Cortex of kidney (tissue), 1 donor: ENCODE measurements at places on chromosomes 12 and 14.

DNA sequence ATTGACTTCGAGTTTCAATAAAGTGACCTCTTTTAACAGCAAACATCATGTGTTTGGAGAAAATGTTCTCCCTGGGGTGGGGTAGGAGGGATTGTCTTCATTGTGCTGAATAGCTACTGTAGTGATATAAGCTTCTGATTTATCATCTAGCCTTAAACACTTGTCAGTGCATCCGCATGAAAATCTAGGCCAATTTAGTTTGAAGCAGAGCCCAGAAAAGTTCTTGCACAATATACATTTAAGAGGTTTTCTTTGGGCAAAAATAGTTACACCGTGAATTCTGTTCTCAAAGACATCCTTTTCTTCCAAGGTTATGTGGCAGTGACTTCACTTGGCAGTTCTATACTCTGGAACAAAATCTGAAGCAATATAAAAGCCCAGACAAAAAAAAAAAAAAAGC lies 136.0 kb upstream of the IFNG-AS1 start:
- no peak for DNase-seq

DNA sequence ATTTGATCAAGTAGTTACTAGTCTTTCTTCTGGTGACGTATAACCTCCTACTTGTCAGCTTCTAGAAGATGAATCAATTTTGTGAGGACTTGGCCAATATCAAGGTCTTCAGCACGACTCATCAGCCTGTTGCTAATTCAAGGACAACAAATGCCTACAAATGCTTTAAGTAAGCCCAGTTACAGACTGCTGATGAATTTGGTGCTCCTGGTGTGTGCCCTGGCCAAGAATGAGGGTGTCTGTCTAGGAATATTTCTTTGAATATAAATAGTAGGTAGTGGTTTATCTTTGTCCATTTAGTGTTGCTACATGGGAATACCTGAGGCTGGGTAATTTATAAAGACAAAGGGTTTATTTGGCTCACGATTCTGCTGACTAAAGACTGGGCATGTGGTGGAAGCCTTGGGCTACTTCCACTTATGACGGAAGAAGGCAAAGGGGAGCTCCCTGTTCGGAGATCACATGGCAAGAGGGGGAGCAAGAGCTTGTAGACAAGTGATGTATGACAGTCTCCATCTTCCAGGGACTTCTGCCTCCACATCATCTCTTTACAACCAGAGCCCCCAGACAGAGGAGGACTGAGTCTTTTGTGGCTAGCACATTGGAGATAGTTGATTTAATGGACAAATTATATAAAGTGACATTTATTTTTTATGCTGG lies 180.2 kb downstream of the CRADD start:
- no peak for DNase-seq

DNA sequence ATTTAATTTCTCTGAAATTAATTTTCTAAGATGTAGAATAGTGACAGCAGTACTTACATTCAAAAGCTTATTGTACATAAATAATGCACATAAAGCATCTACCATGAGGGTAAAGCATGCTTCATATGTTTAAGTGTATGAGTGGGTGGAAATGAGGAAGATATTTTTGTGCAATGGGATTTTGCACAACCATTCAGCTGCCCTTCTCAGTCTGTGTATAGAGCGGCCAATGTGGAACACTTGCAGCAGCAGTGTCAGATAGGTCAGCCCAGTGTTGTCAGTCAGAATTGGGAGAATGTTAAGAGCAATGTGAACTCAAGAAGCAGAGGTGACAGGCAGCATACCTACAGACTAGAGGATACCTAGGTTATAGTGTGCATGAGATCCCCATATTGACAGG lies 72.5 kb upstream of the ATP2B1 start:
- no peak for DNase-seq

- DNase-seq, result no peak
These were observed 1569.0 kb upstream of the FLRT2 start for GRCh38 chr14:83960832-83961512.

DNA sequence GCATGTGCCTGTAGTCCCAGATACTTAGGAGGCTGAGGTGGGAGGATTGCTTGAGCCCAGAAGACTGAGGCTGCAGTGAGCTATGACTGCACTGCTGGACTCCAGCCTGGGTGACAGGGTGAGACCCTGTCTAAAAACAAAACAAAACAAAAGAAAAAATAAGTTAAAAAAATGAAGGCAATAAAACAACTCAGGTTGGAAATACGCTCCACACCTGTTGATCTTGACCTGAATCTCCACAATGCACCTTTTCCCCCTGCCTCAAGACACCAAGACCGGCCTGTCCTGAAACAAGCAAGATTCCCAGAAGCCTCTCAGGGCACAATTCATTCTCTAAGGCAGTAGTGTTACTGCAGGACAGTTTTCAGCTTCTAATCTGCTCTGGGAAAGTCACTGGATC lies 20.8 kb upstream of the CEBPE start:
- no peak for DNase-seq

DNA sequence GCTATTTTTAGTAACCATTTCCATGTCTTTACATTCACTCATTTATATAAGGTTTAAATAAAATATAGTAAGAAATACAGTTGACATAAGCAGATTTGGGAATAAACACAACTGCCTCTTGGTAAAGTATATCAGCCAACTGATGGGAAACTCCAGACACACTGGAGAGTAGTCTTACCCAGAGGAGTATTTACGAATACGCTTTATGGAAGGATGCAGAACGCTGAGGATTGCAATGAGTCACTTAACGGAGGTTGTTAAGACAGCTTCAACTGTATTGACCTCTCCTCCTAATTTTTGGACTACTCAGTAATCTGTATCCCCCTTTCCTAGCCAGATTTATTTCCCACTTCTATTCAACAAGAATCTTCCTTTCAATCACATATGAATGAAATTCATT lies 6.0 kb downstream of the C2CD5 start:
- DNase-seq, result no peak

- no peak for DNase-seq
These were observed 154.3 kb downstream of the VRK1 start for GRCh38 chr14:96951511-96951910.

DNA sequence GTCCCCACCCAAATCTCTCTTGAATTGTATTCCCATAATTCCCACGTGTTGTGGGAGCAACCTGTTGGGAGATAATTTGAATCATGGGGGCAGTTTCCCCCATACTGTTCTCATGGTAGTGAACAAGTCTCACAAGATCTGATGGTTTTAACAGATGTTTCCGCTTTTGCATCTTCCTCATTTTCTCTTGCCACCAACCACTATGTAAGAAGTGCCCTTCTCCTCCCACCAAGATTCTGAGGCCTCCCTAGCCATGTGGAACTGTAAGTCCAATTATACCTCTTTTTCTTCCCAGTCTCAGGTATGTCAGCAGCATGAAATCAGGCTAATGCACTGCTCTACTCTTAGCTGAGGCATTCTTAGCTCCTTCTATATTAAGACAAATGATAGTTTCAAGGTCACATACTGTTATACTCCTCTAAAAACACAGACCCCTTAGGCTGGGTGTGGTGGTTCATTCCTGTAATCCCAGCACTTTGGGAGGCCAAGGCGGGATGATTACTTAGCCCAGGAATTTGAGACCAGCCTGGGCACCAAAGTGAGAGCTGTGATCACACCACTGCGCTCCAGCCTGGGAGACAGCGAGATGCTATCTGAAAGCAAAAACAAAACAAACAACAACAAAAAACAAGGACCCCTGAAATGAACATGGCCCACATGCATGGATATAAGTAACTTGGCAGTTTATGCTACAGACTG lies 3.6 kb downstream of the SCAF11 start:
- no peak for DNase-seq

- DNase-seq, result no peak
These were observed 642 bp upstream of the PHC1 start for GRCh38 chr12:8913702-8914032.

- no peak for DNase-seq
These were observed 679.5 kb downstream of the C12orf50 start for GRCh38 chr12:87349681-87350080.

- no peak for DNase-seq
These were observed 563 bp downstream of the DCP1B start for GRCh38 chr12:2003676-2004112.

DNA sequence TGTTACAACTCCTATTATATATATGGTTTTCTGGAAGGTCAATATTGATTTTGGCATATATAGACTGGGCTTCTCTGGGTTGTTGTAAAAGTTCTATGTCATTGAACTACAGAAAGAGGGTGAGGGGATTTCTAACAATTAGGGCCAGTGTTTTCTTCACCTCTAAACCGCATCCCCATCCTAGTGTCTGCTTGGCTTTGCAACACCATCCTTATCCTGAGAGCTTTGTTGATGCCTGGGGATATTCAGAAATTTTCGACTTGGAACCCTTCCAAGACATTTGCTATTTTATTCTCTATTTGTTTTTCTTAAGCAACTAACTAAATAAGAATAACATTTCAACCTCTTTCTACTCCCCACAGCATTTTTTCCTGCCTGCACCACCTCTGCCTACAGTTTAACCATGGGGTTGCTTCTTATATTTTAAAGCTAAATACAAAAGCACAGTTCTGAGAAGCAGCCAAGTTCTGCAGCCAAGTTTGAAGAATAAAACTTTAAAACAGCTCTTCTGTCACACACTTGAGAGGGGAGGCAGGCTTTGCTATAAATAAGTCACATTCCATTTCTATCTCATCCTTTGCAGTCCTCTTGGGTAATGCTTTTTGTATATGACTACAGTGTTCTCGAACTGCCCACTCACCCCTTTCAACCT lies 53.4 kb downstream of the RGS6 start:
- DNase-seq, result no peak

GRCh38 chr14:54182419-54183045 lies 214.3 kb upstream of the CDKN3 start:
- DNase-seq, result no peak

DNA sequence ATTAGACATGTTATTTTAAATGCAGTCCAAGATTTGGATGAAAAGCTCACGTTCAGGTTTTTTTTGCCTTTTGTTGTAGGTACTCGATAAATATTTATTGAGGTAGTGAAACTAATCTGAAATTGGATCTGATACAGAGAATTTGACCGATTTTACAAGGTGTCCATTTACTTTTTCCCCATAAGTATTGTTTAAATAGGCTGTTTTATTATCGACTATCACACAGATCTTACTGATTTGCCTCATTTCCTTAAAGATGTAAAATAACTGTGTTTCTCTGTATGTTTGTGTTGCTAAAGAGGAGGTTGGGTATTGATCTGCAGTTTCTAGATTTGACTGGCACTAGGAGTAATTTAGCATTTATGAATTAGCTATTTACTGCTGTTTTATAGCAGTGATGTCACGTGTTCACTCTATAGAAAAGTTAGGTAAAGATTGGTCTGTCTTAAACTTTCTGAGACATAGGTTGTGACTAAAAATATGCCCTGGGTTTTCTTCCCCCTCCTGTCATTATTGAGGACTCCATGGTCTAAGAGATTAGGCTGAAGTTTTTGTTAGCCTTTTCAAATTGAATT lies 3.5 kb downstream of the RAP1B start:
- DNase-seq, result no peak

- no peak for DNase-seq
These were observed 393.5 kb downstream of the PCNX1 start for GRCh38 chr14:71300566-71301330.

- no peak for DNase-seq
These were observed 10.0 kb downstream of the TUBA1B start for GRCh38 chr12:49121047-49121696.

DNA sequence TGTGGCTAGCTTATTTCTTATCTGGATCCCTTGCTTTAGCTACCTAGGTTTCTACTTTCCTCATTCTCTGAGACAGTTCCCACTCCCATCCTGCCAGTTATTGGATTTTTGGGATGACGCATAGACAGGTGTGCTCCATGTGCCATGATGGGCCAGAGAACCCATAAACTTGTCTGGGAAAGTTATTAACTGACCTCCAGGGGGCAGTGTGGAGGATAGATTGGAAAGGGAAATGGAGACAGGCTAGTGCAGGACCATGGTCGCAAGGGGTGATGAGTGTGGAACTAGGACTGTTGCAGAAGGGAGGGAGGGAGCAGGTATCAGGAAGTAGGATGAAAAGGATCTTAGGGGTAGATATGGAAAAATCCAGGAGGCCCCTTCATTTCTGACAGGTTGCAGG lies 80.3 kb downstream of the ESRRB start:
- DNase-seq, result no peak

- no peak for DNase-seq
These were observed 20.6 kb upstream of the PYGL start for GRCh38 chr14:50964683-50965390.

- DNase-seq, result no peak
These were observed 80.9 kb downstream of the ABCD2 start for GRCh38 chr12:39538679-39539104.

DNA sequence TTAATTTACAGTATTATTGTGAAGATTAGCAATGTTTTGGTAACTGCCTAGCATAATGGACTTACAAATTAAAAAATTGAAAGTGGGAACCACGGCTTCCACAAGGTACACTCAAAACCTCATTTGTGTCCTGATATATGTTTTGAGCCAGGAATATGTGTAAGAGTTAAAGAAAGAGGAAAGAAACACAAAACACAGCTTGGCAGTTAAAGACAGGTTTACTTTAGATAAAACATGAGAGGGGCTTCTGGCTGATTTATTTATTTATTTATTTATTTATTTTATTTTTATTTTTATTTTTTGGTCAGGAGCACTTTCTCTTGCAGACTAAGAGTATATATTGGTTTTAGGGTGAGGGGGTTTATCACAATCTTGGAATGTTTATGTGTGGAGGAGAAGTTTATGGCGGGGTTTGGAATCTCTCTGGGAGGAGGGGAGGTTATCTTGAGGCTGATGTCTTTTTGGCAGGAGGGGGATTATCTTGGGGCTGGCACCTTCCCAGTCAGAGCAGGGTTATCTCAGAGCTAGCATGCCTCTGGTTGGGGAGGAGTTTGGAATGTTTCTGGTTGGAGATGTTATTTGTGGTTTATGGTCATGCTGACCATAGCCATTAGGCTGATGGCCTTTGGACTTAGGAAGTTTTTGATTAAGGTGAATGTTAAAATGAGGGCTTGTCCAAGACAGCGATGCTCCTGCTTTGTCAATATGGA lies 436.7 kb downstream of the DAD1 start:
- DNase-seq, result no peak

DNA sequence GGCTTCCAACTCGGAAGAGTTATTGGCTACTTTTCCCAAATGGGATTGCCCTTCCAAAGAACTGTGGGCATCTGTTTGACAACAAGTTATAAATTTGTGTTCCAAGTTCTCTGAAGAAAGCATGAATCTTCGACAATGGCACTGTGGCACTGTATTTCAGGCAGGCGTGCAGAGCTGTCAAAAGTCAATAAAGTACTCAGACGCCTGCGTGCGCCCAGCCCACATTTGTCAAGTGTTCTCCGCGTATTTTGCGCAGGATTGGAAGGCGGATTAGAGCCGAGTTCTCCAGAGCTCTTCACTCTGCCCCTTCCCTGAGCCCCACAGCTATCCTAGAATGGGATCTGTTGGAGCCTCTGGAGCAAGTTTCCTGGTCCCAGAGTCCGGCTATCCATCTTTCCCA lies 103.2 kb downstream of the SLC25A47 start:
- no peak for DNase-seq

DNA sequence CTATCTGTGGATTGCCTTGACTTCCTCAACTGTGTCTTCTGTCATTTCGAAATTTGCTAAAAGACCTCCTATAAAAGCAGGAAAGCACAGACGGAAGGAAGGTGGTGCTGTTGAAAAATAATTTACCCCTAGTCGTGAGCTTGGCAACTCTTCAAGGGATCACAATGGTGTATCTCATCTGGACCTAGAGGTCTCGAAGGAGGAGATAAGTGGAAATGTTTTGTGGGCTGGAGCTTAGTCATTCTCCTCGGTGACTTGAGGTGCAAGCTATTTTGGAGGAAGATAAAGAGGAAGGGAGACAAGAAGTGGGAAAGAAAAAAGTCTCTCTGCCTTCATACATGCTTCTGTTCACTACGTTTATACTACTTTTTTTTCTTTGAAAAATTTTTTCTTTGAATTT lies 89.9 kb downstream of the FLRT2 start:
- DNase-seq, result no peak
